ENCODE measurements at places on chromosomes 16 and 17. TPM values are rescaled to one million over a fixed set of nuclear protein-coding genes. Genes with fewer than 3 reads are reported as not detected.

KRTAP9-8 gene
- total RNA-seq, result not detected

CNGB1 gene
- total RNA-seq, result not detected

PROCA1 gene
- total RNA-seq, result 23.7 TPM

DPEP2 gene
- 0.33 TPM for total RNA-seq

CCL22 gene
- not detected for total RNA-seq
